ENCODE measurements at places on chromosomes 12 and 14. TPM values are rescaled to one million over a fixed set of nuclear protein-coding genes. Genes with fewer than 3 reads are reported as not detected.
A peak's percentile ranks its signal among the peaks of the same experiment; 100 is the strongest.

DNA sequence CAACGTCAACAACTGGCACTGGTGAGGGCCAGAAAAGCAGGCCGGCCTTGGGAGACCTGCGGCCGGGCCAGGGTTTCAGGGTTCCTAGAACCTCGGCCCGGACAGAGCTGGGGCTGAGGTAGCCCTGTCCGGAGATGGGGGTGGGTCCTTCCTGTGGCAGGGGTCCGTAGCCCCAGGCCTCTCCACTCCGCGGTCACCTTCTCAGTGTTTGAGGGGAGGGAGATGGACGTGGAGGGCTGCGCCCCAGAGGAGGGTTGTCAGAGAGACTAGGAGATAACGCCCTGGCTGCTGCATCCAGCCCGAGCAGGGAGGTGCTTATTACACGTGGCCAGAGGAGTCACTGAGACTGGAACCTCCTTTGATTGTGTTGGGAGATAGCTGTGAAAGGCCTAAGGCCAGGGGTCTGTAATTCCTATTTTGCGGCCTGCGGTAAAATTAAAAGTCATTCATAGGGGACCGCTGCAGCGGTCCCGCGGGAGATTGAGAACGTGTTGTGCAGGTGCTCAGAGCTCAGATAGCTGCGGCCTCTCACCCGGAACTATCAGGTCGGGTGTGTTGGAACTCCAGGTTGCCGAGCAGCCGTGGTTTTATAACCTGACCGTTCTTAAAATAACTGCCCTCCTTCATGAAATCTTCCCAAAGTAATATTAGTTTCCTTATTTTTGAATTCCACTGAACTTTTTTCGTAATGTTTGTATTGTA is 507 bp downstream of the AHSA1 start:
- peaks cover 30% of the 10 kb centered on the region for H3K4me1 ChIP-seq
- no peaks in the 10 kb centered on the region for H3K27me3 ChIP-seq
- DNase-seq = no peak
- peak overlapping the region; percentile 100 for H3K27ac ChIP-seq

The AICDA gene
- not detected for total RNA-seq

GRCh38 chr12:40499856-40500255 is 192.4 kb upstream of the CNTN1 start:
- no peaks in the 10 kb centered on the region for H3K36me3 ChIP-seq
- no peak overlapping the region for H3K4me3 ChIP-seq
- H3K27ac ChIP-seq = no peak overlapping the region
- no peaks in the 10 kb centered on the region for H3K4me1 ChIP-seq
- H3K27me3 ChIP-seq = peaks cover 3% of the 10 kb centered on the region
- DNase-seq = no peak

- peaks cover 3% of the 10 kb centered on the region for H3K27me3 ChIP-seq
- no peak overlapping the region for H3K27ac ChIP-seq
- no peak overlapping the region for H3K4me3 ChIP-seq
- H3K36me3 ChIP-seq = no peaks in the 10 kb centered on the region
- DNase-seq = no peak
Measured at GRCh38 chr12:100427078-100427477, 46.6 kb upstream of the NR1H4 start.

The GLI1 gene
- 8.3 TPM for total RNA-seq

GRCh38 chr12:84994426-84994825 is 41.7 kb downstream of the TSPAN19 start:
- no peak for DNase-seq
- no peak overlapping the region for H3K4me3 ChIP-seq
- no peaks in the 10 kb centered on the region for H3K27me3 ChIP-seq

The TBX3 gene
- total RNA-seq = 2.5 TPM

DNA sequence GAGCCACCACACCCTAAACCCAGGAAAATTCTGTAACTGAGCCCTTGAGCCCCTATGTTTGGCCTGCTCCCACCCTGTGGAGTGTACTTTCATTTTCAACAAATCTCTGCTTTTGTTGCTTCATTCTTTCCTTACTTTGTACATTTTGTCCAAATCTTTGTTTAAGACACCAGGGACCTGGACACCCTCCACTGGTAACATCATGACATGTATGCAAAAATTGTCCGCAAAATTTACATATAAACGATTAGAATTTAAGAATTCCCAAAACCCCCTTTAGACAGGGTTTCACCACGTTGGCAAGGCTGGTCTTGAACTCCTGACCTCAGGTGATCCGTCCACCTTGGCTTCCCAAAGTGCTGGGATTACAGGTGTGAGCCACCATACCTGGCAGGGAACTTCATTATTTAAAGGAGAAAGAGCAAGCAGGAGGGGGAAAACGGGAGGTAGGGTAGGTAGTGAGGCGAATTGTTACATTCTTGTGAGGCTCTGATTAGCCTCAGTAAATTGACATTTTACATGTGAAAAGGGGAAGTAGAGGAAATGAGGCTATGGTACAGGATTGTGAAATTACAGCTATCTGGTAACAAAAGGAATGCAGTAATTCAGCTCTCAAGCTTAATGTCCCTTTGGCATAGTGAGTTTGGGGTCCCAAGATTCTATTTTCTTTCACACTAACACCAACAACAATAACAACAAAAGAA is 27.6 kb downstream of the TUBA1A start:
- DNase-seq = no peak
- H3K27me3 ChIP-seq = no peaks in the 10 kb centered on the region
- H3K4me1 ChIP-seq = no peaks in the 10 kb centered on the region
- H3K27ac ChIP-seq = no peak overlapping the region

The TSPAN19 gene
- total RNA-seq = not detected

- H3K4me3 ChIP-seq = no peak overlapping the region
- H3K27ac ChIP-seq = no peak overlapping the region
- peaks cover 2% of the 10 kb centered on the region for H3K36me3 ChIP-seq
- no peaks in the 10 kb centered on the region for H3K4me1 ChIP-seq
- no peaks in the 10 kb centered on the region for H3K27me3 ChIP-seq
Measured at GRCh38 chr14:75769047-75769685, 108.1 kb downstream of the TTLL5 start.

- peaks cover 2% of the 10 kb centered on the region for H3K27me3 ChIP-seq
- H3K27ac ChIP-seq = no peak overlapping the region
- DNase-seq = no peak
- peak overlapping the region; percentile 23 for H3K4me3 ChIP-seq
Measured at GRCh38 chr12:19026614-19027488, 102.7 kb upstream of the PLEKHA5 start.
